Fibroblast of skin of abdomen (primary cell): ENCODE measurements at places on chromosomes 2 and 18.

DNA sequence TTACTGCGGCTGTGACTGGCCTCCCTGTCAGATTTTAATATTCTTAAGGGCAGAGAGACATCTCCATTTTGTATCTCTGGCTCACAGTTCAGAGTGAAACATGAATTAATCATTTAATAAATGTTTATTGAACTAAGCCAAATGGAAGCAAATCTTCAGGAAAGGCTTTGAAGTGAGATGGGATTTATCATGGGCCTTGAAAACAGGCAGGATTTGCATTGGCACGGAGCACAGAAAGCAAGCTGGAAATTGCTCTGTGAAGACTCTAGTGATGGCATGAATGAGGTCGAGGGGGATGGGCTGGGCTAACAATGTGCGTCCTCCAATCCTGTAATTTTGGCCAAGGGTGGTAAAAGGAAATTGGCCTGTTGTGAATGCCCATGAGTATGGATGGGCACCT is 369.8 kb upstream of the SOX11 start:
- no peak for DNase-seq

GRCh38 chr18:7870855-7871254 is 303.7 kb downstream of the PTPRM start:
- DNase-seq = peak; percentile 38

DNA sequence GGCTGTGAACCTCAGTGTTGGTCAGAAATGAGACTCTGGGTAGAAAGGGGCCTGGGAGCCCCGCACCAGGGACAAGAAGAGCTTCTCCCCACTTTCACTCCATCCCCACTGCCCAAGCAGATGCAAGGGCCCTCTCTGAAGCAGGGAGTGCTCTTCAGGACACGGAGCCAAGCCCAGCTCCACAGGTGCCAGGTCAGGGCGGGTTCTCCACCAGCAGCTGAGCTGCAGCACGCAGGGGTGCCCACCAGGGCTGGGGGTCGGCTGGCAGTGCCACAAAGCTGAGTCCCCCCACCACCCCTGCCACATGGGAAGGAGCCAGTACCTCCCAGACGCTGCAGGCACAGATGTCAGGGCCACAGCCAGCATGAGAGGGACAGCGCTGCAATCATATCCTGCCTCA is 106.2 kb downstream of the INHBB start:
- no peak for DNase-seq

DNA sequence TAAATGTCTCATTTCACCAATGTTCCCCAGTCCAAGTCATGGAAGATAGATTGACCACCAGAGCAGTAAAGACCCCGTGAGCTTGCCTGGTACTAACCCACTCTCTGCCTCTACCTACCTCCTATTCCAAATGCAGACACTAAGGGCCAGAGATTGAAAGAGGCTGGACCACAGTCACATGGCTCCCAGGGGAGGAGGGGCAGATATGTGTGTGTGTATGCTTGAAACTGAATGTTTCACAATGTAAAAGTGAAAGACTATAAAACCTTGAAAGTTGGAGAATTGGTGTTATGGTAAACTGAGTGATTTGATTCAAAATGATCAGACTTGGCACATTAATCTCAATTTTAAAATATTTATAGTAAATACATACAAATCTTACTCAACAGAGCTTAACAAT is 21.7 kb upstream of the KLHL29 start:
- DNase-seq = no peak

GRCh38 chr18:35770376-35771014 is 189.0 kb downstream of the GALNT1 start:
- DNase-seq = no peak

- DNase-seq = no peak
Measured at GRCh38 chr2:44769349-44770011, 172.0 kb upstream of the SIX3 start.

GRCh38 chr2:71361631-71362030 is 30.0 kb downstream of the ZNF638 start:
- no peak for DNase-seq

DNA sequence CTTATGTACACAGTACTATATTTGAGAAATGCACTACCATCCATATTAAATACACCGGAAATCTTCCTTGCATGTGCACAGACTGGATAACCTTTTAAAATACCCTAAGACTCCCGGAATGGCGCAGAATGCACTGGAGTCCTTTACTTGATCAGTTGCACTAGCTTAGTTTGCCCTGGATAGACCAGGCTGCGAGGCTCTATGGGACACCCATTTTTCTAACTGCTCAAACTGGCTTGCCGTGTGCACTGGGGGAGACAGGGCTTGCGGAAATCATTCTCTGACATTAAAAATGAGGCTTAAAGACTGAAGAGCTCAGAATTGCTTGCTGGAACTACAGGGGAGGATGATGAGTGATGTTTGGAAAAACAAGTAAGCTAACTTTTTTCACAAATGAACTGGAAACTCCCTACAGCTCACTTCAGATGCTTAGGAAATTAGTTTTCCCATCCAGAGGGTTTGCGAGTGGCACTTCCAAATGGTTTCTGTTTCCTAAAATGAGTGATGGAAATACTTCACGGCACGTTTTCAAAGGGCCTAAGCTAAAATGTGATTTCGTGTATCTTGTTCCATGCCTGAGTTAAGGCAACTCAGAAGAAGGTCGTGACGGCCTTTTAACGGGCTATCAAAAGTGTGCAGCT is 2.7 kb downstream of the NCK2 start:
- DNase-seq = no peak

GRCh38 chr2:165627470-165627869 is 158.0 kb downstream of the CSRNP3 start:
- peak; percentile 60 for DNase-seq

GRCh38 chr18:50663626-50664441 is 103.9 kb downstream of the MAPK4 start:
- DNase-seq = no peak

- DNase-seq = no peak
Measured at GRCh38 chr18:23864624-23865023, 149.9 kb upstream of the TTC39C start.

DNA sequence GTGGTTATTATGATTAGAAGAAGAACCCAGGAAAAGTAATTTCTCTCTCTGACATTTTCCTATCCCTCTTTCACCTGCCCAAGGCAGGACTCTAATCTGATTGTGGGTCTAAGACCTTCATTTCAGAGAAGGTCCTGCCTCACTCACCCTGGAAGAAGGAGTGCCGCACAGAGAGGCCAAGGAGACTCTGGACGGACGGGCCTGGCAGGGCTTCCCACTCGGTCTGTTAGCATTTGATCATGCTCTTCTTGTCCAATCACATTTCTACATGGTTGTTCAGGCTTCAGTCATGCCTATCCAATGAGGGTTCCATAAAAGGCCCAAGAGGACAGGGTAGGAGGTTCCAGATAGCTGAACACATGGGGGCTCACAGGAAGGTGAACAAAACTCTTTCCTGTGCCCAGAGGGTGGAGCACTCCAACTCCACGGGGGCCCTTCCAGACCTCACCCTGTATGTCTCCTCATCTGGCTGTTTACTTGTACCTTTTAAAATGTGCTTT is 27.0 kb downstream of the ZNF892 start:
- no peak for DNase-seq

DNA sequence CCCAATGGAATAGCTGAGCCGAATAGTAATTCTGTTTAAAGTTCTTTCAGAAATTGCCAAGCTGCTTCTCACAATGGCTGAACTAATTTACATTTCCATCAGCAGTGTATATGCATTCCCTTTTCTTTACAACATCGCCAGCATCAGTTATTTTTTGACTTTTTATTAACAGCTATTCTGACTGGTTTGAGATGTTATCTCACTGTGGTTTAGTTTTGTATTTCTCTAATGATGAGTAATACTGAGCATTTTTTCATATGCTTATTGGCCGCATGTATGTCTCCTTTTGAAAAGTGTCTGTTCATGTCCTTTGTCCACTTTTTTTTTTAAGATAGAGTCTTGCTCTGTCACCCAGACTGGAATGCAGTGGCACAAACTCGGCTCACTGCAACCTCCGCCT is 100.7 kb downstream of the C2orf74 start:
- DNase-seq = no peak

DNA sequence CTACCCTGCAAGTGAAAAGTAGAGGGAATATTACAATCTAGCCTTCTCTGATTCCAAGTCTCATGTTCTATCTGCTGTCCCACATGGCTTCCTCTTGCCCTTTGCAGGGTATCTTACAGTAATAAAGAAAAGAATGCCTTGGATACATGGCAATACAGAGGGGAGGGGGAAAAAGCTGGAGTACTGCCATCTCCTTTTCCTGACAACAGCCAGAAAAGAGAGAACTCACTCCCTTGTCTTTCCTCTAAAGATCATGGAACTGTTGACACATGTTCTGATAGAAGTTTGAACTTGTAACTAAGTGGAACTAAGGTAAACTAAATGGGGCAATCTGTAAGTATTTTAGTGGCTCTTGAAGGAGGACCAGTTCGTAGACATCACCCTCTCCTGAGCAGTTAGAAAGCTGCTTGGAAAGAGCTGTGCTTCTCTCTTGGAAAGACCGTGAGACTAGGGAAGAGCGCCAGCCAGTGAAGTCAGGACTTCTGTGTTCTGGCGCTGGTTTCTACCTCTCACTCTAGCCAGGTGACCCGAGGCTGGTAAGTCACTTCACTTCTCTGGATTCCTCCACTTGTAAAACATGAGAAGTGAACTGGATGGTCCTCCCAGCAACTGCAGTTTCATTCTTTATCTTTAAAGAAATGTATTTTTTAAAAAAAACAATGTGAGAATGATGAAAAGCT is 242.3 kb upstream of the FOSL2 start:
- DNase-seq = no peak

GRCh38 chr2:175074478-175074877 is 69.3 kb upstream of the CHN1 start:
- DNase-seq = no peak

GRCh38 chr2:26678035-26678434 is 14.5 kb upstream of the KCNK3 start:
- no peak for DNase-seq

DNA sequence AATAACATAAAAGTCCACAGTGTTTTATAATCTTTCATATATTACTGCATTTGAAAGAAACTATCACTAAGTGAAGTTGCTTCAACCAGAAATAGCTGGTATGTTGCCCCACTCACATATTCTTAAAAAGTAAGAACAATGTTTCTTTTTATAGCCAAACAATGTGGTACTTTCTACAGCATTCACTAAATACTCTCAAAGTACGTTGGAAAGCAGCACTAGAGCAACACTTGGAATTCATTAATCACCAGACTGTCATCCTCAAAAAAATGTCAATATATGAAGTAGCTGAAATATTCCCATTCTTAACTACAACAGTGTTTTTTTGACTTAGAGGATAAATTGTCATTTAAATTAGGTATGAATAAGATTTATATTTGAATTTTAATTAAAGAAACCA is 32.8 kb downstream of the COBLL1 start:
- DNase-seq = peak; percentile 41

DNA sequence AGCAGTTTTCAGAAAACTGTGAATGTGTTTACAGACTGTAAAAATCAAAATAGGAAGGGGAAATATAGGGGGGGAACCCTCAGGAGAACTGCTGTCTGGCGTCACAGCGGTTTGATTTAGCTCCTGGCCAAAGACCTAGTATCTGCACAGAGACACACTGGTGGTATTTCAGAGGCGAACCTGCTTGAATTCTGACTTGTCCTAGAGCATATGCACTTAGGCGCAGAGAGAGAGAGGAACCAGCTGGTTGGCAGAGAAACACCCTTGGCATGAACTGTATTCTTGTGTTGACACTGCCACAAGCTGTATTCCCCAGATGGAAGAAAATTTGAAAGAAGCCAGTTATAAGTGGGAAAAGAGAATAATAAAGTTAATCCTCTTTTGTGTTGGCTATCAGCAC is 506.5 kb upstream of the NRP2 start:
- no peak for DNase-seq

DNA sequence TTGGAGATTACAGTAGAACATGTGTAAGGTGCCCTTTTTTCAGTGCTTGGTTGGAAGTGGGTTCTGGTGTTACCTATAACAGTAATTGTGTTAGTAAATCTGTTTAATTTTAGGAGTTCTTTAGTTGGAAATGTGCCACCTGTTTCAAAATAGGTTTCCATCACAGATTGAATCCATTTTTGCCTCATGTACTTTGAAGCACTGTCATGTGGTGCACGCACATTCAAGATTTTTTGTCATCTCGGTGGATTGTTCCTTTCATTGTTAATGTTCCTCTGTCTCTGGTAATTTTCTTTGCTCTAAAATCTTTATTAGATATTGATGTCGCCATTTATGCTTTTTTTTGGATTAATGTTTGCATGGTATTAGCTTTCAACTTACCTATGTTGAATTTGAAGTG is 1.3 kb downstream of the ATP9B start:
- no peak for DNase-seq

GRCh38 chr18:71327850-71328249 is 1039.0 kb downstream of the SOCS6 start:
- DNase-seq = no peak

- peak; percentile 4 for DNase-seq
Measured at GRCh38 chr2:151619337-151619989, 114.8 kb downstream of the NEB start.

- peak; percentile 25 for DNase-seq
Measured at GRCh38 chr18:49183921-49184320, 233.2 kb upstream of the SMAD7 start.

- DNase-seq = no peak
Measured at GRCh38 chr2:63444565-63445288, 143.6 kb downstream of the WDPCP start.

DNA sequence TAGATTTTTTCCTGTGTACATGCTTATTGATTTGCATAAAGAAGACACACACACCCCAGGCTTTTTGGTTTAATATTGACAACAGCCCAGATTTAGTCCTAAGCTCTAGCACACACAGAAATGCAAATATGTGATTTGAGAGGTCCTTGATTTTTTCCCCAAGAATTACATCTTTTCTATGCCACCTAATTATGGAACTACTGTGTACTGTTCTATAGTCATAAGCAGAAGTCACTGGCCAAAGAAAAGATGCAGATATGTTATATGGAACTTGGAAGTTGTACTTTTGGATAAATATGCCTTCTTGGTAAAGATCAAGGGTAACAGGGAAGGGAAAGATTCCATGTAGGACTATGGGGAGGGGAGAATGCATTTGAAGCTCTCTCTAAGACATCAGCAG is 105.6 kb downstream of the SETBP1 start:
- DNase-seq = no peak
